Activated CD8-positive, alpha-beta memory T cell treated with anti-CD3 and anti-CD28 coated beads for 1 hour (primary cell): ENCODE measurements at places on chromosomes 13 and 19.

- no peak for DNase-seq
Measured at GRCh38 chr13:30725326-30726085, 9.8 kb upstream of the ALOX5AP start.

GRCh38 chr19:13825489-13826441, 30.5 kb downstream of the ZSWIM4 start:
- DNase-seq, result no peak

GRCh38 chr19:53853707-53854106, 14.0 kb upstream of the MYADM start:
- DNase-seq, result no peak

- no peak for DNase-seq
Measured at GRCh38 chr19:55446060-55446459, 3.0 kb upstream of the SHISA7 start.

GRCh38 chr19:1395194-1396018, 5.9 kb downstream of the GAMT start:
- no peak for DNase-seq

- DNase-seq, result no peak
Measured at GRCh38 chr13:94822356-94822755, 110.0 kb upstream of the SOX21 start.

GRCh38 chr13:76741624-76742023, 144.6 kb downstream of the KCTD12 start:
- no peak for DNase-seq

DNA sequence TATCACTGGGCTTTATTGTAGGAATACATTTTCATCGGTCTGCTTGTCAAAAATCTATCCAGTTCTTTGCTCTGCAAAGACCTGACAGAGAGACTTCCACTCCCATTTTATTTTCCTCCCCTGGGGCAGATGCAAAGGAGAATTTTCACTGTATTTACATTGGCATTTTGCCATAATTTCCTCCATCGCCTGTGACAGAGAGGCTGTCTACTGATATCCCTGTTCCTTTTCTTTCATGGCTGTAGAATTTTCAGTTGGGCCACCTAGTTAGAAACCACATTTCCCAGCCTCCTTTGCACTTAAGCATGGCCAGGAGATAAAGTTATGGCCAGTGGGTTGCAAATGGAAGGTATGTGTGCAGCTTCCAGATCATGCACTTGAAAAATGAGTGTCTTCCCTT, 89.3 kb downstream of the NUFIP1 start:
- no peak for DNase-seq

DNA sequence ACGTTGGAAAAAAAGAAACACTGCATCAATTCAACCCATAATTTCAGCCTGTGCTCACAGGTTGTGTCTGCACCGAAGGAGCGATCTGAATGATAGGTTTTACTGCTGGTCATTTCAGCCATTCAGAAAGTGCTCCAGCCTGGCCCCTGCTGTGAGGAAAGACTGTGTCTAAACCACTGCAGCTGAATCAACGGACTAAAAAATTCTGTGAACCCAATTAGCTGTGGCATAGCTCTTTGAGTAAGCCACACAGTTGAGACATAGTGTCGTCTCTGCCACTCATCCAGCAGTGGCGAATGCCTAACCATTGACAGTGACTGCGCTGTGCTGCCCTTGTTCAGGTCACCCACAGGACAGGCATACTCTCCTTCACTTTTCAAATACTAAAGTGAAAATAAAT, 179.8 kb downstream of the COG6 start:
- DNase-seq, result no peak
